Right lung (tissue), 10 donors: ENCODE measurements at places on chromosomes 3 and 15. TPM values are rescaled to one million over a fixed set of nuclear protein-coding genes. Genes with fewer than 3 reads are reported as not detected.

MITF gene
- 5.7 TPM for polyA plus RNA-seq

GRCh38 chr3:119098619-119099222 is 47.2 kb upstream of the TEX55 start:
- DNase-seq: peak; percentile 15

DNA sequence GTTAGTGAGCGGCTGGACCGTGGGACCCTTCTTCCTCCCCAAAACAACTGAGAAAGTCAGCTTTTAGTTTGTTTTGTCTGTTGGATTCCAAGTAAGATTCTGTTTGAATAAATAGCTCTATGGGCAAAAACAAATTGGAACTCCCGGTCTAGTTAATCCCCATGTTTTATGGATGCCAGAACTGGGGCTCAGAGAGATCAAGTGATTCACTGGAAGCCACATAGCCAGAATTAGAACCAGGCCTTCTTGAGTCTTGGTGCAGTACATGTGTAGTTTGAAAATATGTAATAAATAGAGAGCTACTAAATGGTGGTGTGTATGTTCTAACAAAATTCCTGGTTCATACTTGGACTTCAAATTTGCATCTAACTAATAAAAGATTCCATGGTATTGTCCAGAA is 29.3 kb upstream of the POLR2M start:
- DNase-seq: no peak

CAMP gene
- polyA plus RNA-seq: 0.79 TPM

CX3CR1 gene
- polyA plus RNA-seq: 5.2 TPM

DNA sequence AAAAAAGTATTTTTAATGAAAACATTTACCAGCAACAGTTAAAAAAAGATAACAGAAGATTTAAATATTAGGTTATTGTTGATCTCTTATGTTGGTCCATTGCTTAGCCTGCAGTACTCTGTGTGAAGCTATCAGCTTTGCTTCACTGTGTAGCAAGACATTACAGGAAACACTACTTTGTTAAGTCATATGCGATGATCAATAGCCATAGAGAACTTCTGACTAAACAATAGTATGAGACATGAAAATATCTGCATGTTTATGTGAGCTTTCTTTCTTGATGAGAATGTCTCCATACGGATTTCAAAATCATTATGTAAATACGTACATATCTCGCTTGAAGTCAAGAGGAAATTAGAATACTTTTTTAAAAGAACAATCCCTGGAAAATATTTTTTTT is 27.0 kb upstream of the CAPN3 start:
- no peak for DNase-seq

- DNase-seq: no peak
Measured at GRCh38 chr3:44992555-44993470, 16.8 kb downstream of the EXOSC7 start.

- DNase-seq: no peak
Measured at GRCh38 chr3:99520513-99520912, 117.9 kb upstream of the COL8A1 start.

GRCh38 chr15:85025516-85026251 is 44.0 kb downstream of the PDE8A start:
- no peak for DNase-seq

GRCh38 chr3:171115667-171116066 is 89.1 kb upstream of the SLC2A2 start:
- no peak for DNase-seq
